Activated CD8-positive, alpha-beta T cell treated with anti-CD3 and anti-CD28 coated beads, Interleukin-2, amount 10 ng/mL, durations not matched to agents 7 days and 5 days (primary cell): ENCODE measurements at places on chromosomes 3 and 15. TPM values are rescaled to one million over a fixed set of nuclear protein-coding genes. Genes with fewer than 3 reads are reported as not detected.
A peak's percentile ranks its signal among the peaks of the same experiment; 100 is the strongest.

- H3K4me3 ChIP-seq: no peak overlapping the region
- H3K36me3 ChIP-seq: no peaks in the 10 kb centered on the region
- DNase-seq: no peak
- peaks cover 5% of the 10 kb centered on the region for H3K4me1 ChIP-seq
- peaks cover 3% of the 10 kb centered on the region for H3K27me3 ChIP-seq
- peak overlapping the region; percentile 6 for H3K27ac ChIP-seq
Observed at GRCh38 chr3:53215816-53216215, 40.0 kb downstream of the TKT start.

GRCh38 chr3:187227658-187228258 is 30.5 kb downstream of the RTP1 start:
- no peak overlapping the region for H3K4me3 ChIP-seq
- no peaks in the 10 kb centered on the region for H3K4me1 ChIP-seq
- DNase-seq: no peak
- H3K27ac ChIP-seq: no peak overlapping the region

GRCh38 chr15:63301088-63301487 is 23.7 kb downstream of the APH1B start:
- no peaks in the 10 kb centered on the region for H3K27me3 ChIP-seq
- no peak overlapping the region for H3K4me3 ChIP-seq
- H3K27ac ChIP-seq: no peak overlapping the region
- DNase-seq: no peak
- no peaks in the 10 kb centered on the region for H3K36me3 ChIP-seq

GRCh38 chr3:196987022-196987421 is 18.4 kb upstream of the PIGZ start:
- no peak overlapping the region for H3K4me3 ChIP-seq
- peaks cover 4% of the 10 kb centered on the region for H3K36me3 ChIP-seq
- no peaks in the 10 kb centered on the region for H3K4me1 ChIP-seq
- H3K27ac ChIP-seq: no peak overlapping the region

DNA sequence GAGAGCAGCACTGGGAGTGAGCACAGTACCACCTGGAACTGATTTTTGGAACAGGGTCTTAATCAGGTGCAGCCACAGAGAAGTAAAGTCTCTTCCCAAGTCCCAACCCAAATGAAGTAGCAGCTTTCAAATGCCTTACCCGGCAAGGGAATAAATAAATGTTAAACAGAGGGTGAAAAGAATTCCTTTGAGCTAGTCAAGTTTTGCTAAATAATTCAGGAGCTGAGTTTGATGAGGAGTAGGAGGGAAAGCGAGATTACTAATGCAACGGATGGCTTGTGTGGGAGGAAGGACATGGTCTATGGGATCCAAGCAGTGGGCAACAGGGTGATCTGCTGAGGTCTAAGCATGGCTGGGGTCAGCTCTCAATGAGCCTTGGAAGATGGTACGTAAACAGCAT is 204.5 kb upstream of the ST8SIA2 start:
- no peak overlapping the region for H3K27ac ChIP-seq
- DNase-seq: no peak
- H3K36me3 ChIP-seq: no peaks in the 10 kb centered on the region
- H3K27me3 ChIP-seq: peaks cover 3% of the 10 kb centered on the region
- H3K4me1 ChIP-seq: peaks cover 2% of the 10 kb centered on the region
- no peak overlapping the region for H3K4me3 ChIP-seq

The FRMD5 gene
- total RNA-seq: not detected

DNA sequence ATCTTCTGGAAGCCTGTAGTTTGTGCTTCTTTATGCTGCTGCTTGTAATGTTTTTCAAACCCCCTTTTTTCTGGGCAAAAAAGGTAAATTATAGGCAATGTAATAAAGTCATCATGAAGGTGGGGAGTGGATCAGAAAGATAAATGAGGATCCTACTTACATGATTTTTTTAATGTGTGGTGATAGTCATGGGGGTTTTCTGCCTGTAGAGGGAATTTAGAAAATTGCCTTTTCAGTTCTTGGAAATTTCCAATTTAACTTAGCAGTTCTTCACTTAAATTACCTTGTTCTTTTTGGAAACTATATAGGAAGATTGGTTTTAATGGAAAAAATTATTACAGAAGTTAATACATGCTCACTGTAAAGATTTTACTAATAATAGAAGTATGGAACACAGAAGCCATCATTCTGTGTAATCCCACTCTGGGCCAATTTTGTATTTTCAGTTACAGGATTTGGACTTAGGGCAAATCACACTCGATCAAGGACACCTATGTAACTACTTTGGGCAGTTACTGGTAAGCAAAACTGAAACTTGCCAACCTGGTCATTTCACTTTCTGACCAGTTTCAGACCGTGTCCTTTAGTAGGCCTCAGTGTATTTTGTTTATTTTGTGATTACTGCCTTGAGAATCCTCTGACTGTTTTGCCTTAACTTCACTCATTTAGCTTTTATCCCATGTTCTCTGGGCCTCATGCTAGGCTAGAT is 10.5 kb upstream of the SCAANT1 start:
- H3K4me3 ChIP-seq: no peak overlapping the region
- no peak overlapping the region for H3K27ac ChIP-seq
- DNase-seq: no peak
- peaks cover 19% of the 10 kb centered on the region for H3K4me1 ChIP-seq
- H3K27me3 ChIP-seq: no peaks in the 10 kb centered on the region

DNA sequence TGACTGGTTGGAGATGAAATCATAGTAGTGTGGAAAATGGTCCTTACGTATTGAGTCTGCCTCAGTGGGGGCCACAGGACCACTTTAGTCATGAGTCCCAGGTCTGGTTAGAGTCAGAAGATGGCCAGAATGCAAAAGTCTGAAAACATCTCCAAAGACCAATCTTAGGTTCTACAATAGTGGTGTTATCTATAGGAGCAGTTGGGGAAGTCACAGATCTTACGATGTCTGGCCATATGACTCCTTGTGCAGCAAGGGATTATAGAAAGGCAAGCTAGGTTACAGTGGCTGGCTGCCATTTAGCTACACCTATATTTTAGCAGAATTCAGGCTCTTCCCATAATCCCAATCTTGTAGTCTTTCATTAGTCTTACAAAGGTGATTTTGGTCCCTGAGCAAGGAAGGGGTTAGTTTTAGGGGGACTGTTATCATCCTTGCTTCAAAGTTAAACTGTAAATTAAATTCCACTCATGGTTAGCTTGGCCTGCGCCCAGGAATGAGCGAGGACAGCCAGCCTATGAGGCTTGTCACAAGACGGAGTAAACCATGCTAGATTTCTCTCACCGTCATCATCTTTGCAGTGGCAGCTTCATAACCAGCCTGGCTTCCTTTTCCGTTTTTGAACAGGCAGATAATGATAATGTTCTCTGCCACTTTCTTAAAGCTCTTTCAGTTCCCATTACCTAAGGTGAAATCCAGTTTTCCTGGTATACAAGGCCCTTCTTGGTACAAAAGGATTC is 134.1 kb downstream of the VPS8 start:
- H3K27me3 ChIP-seq: no peaks in the 10 kb centered on the region
- no peak overlapping the region for H3K27ac ChIP-seq

DNA sequence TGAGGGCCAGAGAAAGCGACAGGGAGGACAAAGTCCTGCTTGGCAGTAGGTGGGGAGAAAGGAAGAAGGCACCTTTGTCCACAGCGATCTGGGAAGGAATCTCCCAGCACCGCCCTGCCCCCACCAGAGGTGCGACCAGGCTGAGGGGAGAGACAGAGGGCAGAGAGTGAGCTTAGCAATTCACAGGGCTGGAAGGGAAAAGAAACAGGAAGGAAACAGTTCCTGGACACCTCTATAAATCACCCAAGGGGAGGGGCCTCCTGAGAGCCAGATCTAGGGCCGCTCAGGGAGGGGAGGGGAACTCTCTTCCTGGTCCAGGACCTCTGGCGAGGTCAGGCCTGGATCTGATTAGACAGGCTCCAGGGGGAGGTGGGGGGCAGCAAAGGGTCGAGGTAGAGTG is 35.4 kb downstream of the RNU5B-1 start:
- H3K4me3 ChIP-seq: no peak overlapping the region
- H3K27me3 ChIP-seq: peaks cover 3% of the 10 kb centered on the region
- no peak overlapping the region for H3K27ac ChIP-seq
- no peaks in the 10 kb centered on the region for H3K36me3 ChIP-seq

- peak; percentile 34 for DNase-seq
- no peak overlapping the region for H3K27ac ChIP-seq
- H3K4me3 ChIP-seq: no peak overlapping the region
- H3K36me3 ChIP-seq: no peaks in the 10 kb centered on the region
Observed at GRCh38 chr3:106457281-106458180, 588.7 kb upstream of the CBLB start.

DNA sequence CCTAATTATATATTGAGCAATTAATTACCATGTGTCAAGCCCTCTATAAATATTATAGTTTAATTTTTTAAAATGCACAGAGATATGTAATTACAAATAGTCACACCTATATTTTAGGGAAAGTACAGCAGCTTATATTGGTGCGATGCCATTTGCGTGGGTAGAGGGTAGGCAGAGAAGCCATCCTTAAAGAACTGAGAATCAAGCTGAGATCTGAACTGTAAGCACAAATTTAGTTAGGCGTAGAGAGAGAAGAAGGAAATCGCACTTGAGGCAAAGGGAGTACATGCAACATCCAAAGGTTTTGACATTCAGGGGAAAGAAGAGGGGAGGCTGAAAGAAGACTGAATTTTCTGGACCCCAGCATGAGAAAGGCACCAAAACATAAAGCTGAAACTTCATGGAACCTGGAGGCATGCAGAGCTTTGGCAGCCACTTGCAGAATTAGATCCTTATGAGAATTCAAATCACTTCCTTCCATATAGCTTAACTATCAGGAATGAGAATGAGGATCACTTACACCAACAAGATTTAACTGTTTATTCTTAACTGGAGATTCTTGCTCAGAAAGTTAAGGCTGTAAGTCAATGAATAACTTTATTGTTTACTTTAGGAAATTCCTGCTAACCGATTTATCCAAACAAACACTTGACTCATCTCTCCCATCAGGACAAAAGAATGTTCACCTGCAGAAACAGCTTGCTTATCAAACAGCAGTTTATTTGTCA is 114.3 kb downstream of the TGFBR2 start:
- peaks cover 2% of the 10 kb centered on the region for H3K36me3 ChIP-seq
- H3K4me3 ChIP-seq: no peak overlapping the region
- no peak overlapping the region for H3K27ac ChIP-seq

- peak overlapping the region; percentile 95 for H3K27ac ChIP-seq
- no peaks in the 10 kb centered on the region for H3K27me3 ChIP-seq
- peaks cover 49% of the 10 kb centered on the region for H3K4me1 ChIP-seq
- peak; percentile 93 for DNase-seq
- H3K36me3 ChIP-seq: peaks cover 48% of the 10 kb centered on the region
Observed at GRCh38 chr3:10242182-10243065, 5.8 kb upstream of the TATDN2 start.

DNA sequence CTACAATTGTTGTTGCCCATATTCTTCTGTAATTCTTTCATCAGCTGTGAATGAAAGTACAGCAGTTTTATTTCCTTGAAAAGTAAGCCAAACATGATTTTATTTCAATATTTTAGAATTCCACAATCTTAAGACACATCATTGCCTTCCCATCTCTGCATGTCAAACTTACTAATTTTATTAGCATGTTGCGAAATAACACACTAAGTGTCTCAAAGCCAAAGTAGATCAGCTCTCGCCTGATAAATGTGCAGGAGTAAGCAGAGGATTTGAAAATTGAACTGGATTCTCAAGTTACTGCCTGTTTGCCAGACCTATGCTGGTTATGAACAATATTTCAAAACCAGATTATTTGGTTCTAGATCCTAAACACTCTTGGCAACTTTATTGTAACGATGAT is 25.7 kb downstream of the TGFBR2 start:
- H3K27ac ChIP-seq: peak overlapping the region; percentile 79
- DNase-seq: peak; percentile 20
- peaks cover 94% of the 10 kb centered on the region for H3K4me1 ChIP-seq
- peak overlapping the region; percentile 71 for H3K4me3 ChIP-seq

DNA sequence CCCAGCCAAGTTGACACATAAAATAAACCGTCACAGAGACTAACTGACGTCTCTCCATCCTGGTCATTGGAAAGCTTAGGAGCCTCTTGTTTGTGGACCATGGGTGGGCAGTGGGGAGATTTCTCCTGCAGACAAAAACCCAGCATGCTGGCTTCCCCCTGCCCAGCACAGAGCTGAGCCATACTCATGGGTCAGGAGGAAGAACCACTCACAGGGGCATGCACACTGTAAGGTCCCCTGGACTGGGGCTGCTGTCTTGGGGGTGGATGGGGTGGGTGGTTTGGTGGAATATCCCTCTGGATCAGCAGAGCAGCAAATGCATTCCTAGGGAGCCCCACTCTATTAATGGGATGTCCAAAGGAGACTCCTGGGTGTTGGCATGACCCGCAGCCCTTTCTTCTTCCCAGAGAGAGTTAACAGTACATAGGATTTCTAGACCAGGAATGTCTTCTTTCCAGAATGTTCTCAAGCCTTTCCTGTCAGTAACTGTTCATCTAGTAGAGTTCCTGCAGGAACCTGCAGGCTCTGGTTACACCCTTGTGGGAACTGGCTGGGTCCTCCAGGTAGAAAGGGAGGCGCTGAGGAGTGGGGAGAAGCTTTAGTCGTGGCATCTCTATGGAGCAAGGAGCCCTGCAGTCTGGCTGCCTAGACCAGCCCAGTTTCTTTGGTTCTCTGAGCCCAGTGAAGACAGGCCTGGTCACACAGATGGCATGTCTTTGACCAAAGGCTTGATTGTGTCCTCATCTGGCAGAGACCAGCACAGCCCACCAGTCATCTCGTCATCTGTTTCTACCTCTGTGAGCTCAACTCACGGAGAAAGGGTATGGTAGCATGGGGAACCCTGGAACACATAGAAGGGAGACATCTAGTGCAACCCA is 73.4 kb upstream of the PRR23C start:
- DNase-seq: peak; percentile 16
- no peaks in the 10 kb centered on the region for H3K36me3 ChIP-seq
- no peaks in the 10 kb centered on the region for H3K27me3 ChIP-seq
- H3K27ac ChIP-seq: no peak overlapping the region
- no peak overlapping the region for H3K4me3 ChIP-seq

DNA sequence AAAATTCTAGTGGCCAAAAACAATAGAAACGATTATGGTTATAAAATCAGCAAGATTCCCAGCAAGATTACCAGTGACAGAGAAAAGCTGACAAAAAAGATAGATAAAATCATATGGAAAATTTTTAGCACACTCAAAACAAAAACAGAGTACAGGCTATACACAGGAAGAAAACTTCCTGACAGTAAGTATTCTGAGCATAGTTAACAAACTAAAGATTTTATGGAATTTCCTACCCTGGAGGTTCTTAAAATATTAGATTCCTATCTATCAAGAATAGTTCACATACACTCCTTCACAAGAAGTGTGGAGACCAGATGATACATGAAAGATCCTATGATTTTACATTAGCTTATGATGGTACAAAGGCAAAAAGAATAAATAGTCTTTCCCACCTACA is 50.8 kb downstream of the ZNF148 start:
- H3K4me3 ChIP-seq: no peak overlapping the region
- no peaks in the 10 kb centered on the region for H3K4me1 ChIP-seq
- H3K36me3 ChIP-seq: peaks cover 44% of the 10 kb centered on the region
- no peak overlapping the region for H3K27ac ChIP-seq
- H3K27me3 ChIP-seq: no peaks in the 10 kb centered on the region

GRCh38 chr15:96559087-96559486 is 228.6 kb downstream of the NR2F2 start:
- H3K4me3 ChIP-seq: no peak overlapping the region
- DNase-seq: no peak
- no peak overlapping the region for H3K27ac ChIP-seq
- H3K27me3 ChIP-seq: no peaks in the 10 kb centered on the region
- H3K4me1 ChIP-seq: no peaks in the 10 kb centered on the region

The DNAH12 gene
- total RNA-seq: 0.05 TPM

The ZNF774 gene
- total RNA-seq: 1.6 TPM

The BLM gene
- total RNA-seq: 52.3 TPM

The PAQR5 gene
- not detected for total RNA-seq
